ENCODE measurements at places on chromosomes 11 and 22. TPM values are rescaled to one million over a fixed set of nuclear protein-coding genes. Genes with fewer than 3 reads are reported as not detected.

- DNase-seq = peak; percentile 98
These were observed 47.6 kb downstream of the ST3GAL4 start for GRCh38 chr11:126403022-126403581.

DNA sequence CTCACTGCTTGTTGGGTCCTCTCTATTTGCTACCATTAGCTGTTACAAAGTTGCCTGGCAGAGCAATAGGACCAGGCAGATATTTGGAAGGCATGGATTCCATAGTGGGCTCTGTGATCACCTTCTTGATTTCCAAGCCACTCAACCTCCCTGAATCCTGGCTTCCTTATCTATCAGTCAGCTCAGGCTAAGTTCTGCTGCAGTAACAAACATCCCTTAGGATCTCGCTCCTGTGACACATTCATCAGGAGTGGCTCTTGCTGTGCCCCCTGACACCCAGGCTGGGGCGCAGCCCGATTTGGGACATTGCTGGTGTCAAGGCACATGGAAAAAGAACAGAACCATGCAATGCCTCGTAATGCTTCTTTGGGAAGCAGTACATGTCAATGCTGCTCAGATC, 503.9 kb downstream of the TBC1D22A start:
- DNase-seq = no peak

The WT1 gene
- total RNA-seq = 0.61 TPM

The TMEM9B gene
- total RNA-seq = 30.0 TPM

The CBX7 gene
- total RNA-seq = 5.3 TPM

Data from MCF 10A (cell line).